ENCODE measurements at places on chromosomes 7 and 10.

GRCh38 chr7:33550363-33550762 is 355.0 kb upstream of the BMPER start:
- no peak for DNase-seq

DNA sequence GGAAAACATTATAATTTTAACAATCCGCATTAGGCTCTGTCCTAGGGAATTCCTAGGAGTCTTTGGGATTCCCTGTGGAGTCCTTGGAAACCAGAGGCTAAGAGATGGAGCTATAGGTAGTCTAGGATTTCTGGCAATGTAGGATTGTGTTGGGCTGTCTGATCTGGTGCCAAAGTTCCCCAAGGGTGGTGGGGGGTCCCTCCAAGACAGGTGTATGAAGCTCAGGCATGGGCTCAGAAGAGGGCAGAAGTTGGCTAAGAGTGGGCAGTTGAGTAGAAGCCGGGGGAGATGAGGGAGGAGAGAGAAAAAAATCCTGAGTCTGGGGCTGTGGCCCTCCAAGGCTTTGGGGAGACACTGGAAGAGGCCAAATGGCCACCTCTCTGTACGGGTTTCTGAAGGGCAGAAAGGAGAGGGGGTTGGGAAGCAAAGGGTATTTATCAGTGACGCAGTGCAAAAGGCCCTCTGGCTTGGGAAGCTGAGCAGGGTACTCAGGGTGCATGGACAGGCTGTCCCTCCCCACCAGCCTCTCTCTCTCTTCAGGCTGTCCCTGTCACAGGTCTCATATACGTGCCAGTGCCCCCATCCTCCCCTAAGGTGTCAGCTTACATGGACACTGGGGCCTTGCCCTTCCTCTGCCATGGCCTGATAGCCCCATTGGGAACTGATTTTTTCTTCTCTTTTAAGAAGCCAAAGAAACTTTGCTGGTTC is 929 bp downstream of the HOXA6 start:
- no peak for DNase-seq

DNA sequence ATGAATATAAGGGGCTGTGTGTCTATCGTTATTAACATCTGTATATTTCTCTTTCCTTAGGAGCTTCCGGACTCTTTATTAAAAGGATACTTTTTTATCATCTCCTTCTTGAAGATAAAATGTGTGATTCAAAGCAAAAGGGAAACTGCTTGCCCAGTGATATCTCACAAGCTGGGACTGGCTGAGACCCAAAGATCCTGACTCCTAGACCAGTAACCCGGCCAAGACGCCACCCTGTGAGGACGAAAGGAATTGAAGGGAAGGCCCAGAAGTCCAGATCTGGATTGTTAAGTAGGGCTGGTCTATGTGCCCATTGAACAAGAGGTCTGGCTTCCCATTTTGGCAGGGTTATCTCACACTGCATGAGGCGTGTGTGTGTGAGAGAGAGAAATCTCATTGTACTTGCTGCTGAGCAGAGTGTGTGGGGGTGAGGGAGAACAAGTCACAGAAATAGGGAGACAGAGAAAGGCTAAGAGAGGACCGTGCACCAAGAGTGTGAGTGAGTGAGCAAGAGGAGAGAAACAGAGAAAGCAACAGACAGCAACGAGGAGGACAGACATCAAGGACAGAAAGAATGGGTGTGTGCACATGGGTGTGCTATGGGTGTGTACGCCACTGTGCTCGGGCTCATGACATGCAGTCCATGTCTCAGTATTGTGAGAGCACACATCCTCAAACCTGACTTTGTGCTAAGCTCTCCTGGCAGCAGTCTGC is 75.4 kb downstream of the PLXNA4 start:
- DNase-seq = no peak

DNA sequence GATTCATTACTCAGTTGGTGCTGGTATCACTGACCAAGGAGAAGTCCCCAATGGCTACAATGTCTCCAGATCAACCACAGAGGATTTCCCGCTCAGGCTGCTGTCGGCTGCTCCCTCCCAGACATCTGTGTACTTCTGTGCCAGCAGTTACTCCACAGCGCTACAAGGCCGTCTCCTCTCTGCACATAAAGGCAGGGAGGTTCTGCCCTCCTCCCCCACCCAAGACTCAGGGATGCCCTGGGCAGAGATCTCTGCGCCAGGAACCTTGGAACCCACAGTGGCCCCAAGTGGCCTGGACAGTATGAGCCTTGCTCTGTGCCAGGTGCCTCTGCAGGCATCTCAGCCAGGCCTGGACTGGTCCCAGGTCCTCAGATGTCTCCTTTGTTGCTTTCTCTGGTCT is 193.4 kb upstream of the PRSS58 start:
- no peak for DNase-seq

DNA sequence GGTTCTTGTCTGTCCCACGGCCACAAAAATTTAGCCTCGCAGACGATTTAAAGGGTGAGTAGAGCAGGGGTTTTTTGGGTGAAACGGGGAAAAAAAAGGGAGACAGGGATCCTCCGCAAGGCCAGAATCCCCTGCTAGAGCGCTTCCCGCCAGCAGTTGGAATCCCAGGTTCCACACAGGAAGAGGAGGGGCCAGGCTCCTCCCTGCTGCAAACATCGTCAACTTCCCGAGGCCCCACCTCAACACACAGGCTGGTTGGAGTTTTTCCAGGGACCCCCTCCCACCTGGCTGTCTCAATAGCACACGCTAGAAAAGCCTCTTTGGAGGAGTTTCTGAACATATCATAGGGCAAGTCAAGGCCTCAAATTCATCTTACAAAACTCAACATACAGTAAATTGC is 112.7 kb downstream of the MTERF1 start:
- no peak for DNase-seq

DNA sequence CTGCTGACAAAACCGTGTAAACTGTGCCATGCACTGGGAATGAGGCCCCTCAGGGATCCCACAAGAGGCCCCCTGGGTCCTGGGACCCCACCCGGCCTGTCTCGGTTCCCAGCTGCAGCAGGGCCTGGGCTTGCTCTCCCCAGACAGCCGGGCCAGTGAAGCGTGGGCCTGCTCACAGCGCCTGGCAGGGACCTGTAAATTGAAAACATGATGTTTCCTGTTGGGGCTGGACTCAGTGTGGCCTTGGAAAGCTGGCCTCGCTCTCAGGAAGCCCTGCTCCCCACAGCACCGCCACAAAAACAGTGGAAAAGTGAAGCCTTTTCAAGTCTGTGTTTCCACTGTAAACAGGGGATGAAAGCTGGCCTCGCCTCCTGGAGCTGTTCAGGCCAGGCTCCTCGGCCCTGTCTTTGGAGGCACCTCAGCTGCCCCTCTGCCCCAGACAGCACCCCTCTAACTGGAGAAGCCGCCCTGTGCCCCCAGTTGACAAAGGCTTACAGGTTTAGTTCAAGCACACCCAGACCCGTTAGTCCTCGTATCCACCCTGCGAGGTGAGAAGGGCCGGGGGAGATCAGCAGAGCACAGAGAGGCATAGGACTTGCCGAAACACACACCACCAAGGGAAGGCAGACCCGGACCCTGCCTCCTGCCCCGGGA is 108.3 kb downstream of the ZMIZ1 start:
- DNase-seq = no peak

DNA sequence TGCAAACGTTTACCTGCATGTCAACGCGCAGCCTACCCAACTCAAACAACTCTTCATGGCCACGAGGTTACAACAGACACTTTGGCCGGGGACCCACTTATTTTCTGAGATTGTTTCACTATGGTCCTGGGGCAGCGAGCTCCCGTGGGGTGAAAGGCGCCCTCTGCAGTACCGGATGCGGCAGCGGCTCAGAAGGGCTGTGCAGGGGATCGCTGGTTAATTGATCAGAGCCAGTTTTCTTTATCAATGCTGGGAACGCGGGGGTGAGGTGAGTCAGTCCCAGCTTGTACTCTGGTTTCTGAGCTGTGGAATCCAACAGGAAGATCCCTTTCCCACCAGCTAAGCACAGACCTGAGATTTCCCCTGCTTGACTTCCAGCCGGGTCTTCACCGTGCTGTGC is 366.5 kb upstream of the KLF6 start:
- no peak for DNase-seq

- DNase-seq = no peak
Observed at GRCh38 chr7:19455623-19456022, 253.2 kb downstream of the POLR1F start.

DNA sequence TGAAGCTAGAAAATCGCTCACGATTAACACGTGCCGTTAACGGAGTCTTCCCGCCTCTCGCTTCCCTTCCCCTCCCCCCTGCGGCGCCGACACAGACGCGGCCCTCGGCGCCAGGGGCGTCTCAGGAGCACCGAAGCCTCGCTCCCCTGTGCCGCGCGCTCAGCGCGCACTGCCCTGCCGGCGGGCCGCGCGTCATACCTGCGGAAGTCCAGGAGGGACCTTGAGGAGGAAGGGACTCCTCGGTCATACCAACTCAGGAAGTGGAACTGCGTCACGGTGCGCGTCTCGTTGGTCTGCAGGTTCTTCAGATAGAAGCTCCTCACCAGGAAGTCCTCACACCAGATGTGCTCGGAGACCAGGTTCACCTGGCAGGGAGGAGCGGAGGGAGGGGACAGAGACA is 239.6 kb downstream of the DNAJB6 start:
- no peak for DNase-seq

GRCh38 chr7:16702441-16702840 is 51.1 kb upstream of the TSPAN13 start:
- DNase-seq = no peak

DNA sequence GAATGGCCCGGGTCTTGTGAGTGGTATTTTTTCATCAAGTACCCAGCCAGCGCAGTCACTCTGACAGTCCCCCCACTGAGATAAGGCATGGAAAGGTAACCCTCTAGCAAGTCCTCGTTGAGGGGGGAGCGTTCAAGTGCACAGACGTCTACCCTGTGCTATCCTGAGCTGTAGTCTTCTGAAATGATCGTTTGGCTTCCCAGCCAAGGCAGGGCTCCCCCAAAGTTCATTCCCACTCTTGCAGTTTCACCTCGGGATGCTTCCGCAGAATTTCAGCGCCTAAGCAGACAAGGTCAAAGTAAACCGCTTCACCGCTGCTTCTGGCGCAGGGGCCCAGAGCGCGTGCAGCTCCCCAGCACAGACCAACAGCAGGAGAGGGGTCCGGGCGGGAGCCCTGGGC is 1.8 kb downstream of the INSYN2A start:
- no peak for DNase-seq

DNA sequence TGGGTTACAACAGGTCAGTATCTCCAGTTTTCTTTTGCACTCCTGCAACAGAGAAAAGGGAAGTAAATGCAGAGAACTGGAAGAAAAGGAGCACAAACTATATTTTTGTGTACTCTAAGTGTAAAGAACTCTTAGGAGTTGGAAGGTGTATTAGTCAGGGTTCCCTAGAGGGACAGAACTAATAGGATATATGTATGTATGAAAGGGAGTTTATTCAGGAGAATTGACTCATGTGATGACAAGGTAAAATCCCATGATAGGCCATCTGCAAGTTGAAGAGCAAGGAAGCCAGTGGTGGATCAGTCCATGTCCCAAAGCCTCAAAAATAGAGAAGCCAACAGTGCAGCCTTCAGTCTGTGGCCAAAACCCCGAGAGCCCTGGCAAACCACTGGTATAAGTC is 22.6 kb upstream of the RAB18 start:
- DNase-seq = no peak

GRCh38 chr10:83190614-83191013 is 948.7 kb upstream of the GHITM start:
- DNase-seq = no peak

DNA sequence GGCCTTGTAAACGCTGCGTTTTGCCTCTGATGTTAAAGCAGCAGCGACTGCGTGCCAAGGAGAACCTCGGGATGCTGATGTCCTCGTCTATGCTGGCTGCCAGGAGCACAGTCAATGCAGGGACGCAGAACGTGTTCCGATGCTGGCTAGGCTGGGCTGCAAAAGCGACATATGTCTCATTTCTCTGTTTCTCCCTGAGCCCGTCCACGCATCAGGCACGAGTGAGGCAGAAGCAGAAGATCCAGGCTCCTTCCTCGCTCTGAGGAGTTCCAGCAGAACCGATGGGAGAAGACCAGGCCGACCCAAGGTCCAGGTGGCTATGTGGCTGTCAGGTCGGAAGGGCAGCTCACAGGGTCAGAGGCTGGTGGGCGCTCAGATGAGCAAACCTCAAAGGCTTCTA is 3.7 kb upstream of the FOXL3 start:
- DNase-seq = no peak

DNA sequence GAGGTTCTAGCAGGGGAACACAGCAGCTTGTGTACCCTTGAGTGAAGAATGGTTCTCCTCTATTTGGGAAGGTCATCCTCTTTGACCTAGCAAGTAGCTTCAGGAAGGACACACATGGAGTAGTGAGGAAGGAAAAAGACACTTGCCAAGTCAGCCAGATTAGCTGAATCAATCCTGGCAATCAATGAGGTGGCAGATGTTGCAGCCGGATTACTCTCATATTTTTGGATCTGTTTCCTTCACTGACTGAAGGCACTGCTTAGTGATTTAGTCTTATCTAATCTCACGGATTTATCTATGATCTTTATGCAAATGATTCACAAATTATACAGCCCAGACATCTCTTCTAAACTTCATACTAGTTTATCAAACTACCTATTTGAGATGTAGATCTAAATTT is 218.8 kb downstream of the GPR158 start:
- DNase-seq = no peak

DNA sequence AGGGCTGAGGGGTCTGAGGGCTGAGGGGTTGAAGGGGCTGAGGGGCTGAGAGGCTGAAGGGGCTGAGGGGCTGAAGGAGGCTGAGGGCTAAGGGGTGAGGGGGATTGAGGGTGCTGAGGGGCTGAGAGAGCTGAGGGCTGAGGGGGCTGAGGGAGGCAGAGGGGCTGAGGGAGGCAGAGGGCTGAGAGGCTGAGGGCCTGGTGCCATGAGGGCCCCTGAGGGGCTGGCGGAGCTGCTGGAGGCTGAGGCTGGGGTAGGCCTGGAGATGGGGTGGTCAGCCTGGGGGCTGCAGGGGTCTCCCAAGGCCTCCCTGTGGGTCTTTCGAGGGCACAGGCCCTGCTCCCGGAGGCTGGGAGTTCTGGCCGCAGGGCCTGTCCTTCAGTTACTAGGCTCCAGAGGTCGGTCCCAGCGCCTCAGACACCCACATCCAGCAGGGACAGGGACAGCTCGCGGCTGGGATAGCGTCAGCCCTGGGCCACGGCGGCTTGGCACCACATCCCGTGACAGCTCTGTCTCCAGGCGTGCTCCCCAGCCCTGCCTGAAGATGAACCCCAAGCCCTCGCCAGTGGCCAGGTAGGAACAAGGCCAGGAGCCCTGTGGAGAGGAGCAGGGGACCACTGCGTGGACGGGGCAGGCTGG is 16.9 kb downstream of the MYO1G start:
- no peak for DNase-seq

- DNase-seq = no peak
Observed at GRCh38 chr7:69657331-69657730, 59.1 kb downstream of the AUTS2 start.

Data from stimulated activated CD8-positive, alpha-beta memory T cell treated with anti-CD3 and anti-CD28 coated beads, Interleukin-2, amount 100 ng/mL, for 1 hour (primary cell).